ENCODE measurements at places on chromosomes 11 and 22.

GRCh38 chr11:115316696-115317095 lies 187.5 kb downstream of the CADM1 start:
- no peak for DNase-seq

GRCh38 chr11:66363805-66364535 lies 7.6 kb downstream of the SLC29A2 start:
- DNase-seq = no peak

DNA sequence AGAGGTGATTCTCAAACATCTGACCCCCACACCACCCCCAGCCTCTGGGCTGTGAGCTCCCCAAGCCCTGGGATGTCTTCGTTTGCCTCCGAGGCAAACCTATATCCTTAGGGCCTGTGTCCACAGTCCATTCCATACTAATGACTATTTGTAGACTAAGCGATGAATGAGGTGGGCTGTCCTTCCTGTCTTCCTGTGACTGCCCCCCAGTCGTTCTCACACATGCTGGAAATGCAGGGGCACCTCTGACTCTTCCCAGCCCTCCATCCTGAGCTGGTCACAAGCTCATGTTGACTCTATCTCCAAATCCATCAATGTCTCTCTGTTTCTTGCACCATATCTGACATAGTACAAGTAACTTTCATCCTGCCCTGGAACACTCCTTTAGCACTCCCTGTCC lies 4.8 kb downstream of the ATG16L2 start:
- DNase-seq = no peak

- DNase-seq = no peak
Observed at GRCh38 chr22:21000207-21000986, 1.5 kb downstream of the THAP7 start.

- no peak for DNase-seq
Observed at GRCh38 chr22:26517429-26517828, 5.2 kb upstream of the TFIP11 start.

GRCh38 chr11:10674911-10675440 lies 18.6 kb downstream of the IRAG1 start:
- DNase-seq = no peak

DNA sequence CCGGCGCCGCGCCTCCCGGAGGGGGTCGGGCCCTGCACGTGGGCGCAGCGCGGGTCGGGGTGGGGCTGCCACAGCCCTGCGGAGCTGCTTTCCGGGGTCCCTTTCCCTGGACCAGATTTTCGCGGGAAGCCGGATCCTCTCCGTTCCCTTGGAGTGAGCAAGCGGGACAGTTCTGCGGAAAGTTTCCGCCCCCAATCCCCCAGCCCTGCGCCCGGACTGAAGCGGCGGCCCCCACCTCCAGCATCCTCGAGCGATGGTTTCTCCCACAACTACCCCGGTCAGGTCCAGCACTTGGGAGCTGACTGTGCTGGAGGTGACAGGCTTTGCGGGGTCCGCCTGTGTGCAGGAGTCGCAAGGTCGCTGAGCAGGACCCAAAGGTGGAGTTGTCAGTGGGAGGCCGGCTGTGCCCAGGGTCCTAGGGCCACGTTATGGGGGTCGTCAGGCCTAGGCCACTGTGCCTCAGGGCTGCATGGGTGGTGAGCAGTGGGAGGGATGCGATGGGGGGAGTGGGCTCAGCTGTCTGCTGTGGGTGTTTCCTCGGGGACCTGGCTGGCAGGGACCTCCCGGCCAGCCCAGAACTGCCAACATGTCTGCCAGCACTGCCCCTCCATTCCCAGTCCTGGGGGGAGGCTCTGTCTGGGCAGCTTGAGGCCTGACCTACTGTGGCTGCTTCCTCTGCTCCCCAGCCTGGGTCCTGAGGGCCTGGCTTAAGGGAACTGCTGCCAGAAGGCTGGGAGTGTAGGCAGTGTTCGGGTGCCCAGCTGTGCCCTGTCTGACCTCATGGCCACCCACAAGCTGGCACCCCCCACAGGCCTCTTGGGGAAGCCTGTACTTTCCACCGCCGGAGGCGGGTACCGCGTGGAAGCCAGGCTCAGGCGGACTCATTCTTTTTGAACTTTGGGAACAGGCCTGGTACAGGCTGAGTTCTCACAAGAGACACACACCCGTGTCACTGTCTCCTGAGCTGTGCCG lies 726 bp downstream of the ST3GAL4 start:
- DNase-seq = peak; percentile 48

- no peak for DNase-seq
Observed at GRCh38 chr22:40331706-40332105, 14.6 kb upstream of the ADSL start.

DNA sequence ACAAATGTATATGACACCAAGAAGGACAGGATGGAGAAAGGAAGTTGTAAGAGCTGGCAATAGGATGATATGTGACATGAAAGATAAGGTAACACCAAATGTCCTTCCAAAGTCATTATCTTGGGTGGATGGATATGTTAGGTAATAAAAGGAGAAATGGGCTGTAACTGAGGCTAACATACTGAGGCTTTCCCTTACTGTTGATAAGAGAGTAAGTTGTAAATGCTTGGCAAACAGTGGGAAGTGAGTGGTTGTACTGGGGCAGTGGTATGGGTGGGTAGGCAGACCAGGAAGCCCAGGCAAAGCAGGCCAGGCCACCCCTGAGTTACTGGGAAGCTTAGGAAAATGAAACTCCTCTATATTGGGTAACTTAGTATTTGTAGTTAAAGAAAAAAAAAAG lies 73.7 kb downstream of the ARHGAP42 start:
- no peak for DNase-seq

DNA sequence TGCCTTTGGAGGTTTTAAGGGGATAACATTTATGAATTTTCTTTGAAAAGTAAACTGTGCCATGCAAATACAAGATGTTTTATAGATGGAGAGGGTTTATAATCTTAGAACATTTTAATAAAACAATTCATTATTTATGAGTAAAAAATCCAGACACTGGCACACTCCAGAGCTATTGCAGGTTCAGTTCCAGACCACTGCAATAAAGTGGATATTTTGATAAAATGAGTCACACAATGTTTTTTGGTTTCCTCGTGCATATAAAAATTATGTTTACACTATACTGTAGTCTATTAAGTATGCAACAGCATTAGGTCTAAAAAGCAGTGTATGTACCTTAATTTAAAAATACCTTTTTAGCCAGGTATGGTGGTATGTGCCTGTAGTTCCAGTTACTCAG lies 146.2 kb upstream of the ZBED5 start:
- no peak for DNase-seq

- DNase-seq = no peak
Observed at GRCh38 chr22:49373801-49374226, 453.9 kb downstream of the BRD1 start.

- DNase-seq = no peak
Observed at GRCh38 chr11:19753451-19754106, 40.9 kb downstream of the NAV2 start.

- DNase-seq = no peak
Observed at GRCh38 chr11:67024410-67024809, 1.5 kb downstream of the SYT12 start.

All from iris pigment epithelial cell (primary cell).